Aorta (tissue), 5 donors: ENCODE measurements at places on chromosomes 2 and 18. TPM values are rescaled to one million over a fixed set of nuclear protein-coding genes. Genes with fewer than 3 reads are reported as not detected.

Gene SLC11A1
- polyA plus RNA-seq: 1.9 TPM

Gene C2orf78
- not detected for polyA plus RNA-seq

Gene NPAS2
- 7.8 TPM for polyA plus RNA-seq

Gene SPDYA
- 0.59 TPM for polyA plus RNA-seq

Gene NFE2L2
- polyA plus RNA-seq: 103 TPM
